Ascending aorta (tissue), 2 donors: ENCODE measurements at places on chromosomes 4 and X.

DNA sequence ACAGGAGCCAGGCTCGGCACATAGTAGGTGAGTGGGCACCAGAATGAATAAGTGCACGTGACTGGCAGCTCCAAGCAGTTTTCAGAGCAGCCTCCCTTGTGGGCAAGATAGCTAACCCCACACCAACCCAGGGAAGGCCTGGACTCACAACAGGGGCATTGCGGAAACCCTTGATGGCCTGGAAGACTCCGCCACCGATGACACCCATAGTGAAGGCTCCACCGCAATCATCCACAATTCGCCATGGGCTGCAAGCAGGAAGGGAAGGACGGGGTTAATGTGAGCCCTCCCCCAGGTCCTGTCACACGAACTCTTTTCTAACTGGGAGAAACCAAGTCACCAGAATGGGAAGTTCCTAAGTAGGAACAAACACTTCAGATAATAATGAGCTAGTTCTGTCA is 957 bp downstream of the TIMM17B start:
- DNase-seq, result no peak

- peak; percentile 38 for DNase-seq
These were observed 13.2 kb upstream of the CLDN24 start for GRCh38 chr4:183335369-183335940.

DNA sequence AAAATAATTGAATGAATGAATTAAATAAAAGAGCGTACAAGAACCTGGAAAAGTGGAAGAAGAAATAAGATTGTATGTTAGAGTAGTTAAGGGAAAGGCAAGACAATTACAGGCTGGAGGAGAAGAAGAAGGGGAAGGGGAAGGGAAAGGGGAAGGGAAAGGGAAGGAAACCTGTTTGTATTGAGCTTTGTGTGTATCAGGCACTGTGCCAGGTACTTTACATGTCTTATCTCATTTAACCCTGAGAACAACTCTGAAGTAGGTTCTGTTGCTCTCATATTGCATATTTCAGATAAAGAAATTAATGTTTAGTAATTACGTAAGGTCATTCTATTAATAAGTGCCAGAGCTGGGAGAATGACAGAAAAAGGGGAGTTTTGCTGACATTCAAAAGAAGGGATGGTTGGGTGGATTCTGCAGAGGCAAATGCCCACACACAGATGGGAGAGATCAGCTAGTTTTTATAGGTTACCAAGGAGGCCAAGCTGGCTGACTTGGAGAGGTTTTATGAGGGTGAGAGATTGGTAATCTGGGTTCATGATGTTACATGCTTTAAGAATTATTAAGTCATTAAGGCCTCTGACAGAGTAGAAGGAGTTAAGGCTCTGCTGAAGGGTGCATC is 92.3 kb upstream of the LCORL start:
- DNase-seq, result no peak

DNA sequence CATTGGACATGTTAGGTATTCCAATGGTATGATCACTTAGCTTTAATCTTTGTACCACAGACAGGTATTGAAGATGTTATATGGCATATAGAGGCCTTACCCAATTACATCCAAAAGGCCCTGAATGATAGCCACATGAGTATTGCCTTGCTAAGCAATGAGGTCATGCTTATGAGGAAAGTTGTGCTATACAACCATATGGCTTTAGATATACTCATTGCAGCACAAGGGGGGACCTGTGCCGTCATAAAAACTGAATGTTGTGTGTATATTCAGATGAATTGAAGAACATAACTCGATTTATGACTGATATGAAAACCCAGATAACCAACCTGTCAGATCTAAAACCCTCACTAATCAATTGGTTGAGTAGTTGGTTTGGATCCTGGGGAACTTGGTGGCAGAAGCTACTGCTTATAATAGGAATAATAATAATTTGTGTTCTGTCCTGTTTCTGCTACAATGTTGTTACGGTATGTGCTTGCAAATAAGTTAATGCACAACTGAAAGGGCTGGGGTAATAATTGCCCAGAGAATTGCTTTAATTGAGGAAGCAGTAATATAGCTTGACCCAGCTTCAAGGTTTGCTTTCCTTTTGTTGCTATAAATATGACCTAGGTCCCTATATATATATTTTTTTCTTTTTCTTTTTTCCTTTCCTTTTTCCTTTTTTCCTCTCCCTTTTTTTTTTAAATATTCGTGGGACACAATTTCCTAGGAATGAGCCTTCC is 21.5 kb upstream of the CSTF2 start:
- DNase-seq, result no peak

- DNase-seq, result no peak
These were observed 6.3 kb downstream of the GABRA4 start for GRCh38 chr4:46986922-46987638.

DNA sequence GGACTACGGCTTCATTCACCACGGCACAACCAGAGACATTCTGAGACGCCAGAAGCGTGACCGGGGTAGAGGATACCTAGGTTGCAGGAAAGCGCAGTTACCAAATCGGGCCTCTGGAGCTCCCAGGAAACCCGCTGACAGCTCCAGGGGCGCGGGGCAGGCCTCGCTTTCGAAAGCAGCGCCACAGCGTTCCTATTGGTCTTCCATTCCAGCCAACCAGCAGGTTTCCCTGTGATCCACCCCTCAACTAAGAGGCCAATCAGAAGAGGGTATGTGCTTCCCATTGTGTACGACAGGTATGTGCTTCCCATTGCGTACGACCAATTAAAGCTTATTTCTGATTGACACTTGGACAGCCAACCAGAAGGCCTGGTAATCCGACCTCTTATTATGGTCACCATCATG is 14.9 kb downstream of the SNX12 start:
- DNase-seq, result no peak

DNA sequence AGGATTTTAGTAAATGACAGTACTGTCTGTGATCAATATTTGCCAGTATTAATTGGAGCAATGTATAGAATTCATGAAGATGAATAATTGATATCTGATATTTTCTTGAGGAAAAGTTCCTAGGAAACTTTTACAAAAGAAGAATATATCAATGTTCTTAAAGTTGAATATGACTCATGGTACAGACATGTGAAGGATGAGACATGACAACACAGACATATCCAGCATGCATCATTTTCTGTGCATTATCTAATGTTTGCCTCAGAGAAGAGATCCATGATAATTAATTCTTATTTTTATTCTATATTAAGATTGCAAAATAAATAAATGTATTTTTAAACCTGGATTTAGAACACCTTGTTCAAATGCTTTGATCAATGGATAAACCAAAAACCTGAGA is 452.9 kb upstream of the EPHA5 start:
- DNase-seq, result no peak

- no peak for DNase-seq
These were observed 23.1 kb upstream of the C1GALT1C1 start for GRCh38 chrX:120653000-120653399.

DNA sequence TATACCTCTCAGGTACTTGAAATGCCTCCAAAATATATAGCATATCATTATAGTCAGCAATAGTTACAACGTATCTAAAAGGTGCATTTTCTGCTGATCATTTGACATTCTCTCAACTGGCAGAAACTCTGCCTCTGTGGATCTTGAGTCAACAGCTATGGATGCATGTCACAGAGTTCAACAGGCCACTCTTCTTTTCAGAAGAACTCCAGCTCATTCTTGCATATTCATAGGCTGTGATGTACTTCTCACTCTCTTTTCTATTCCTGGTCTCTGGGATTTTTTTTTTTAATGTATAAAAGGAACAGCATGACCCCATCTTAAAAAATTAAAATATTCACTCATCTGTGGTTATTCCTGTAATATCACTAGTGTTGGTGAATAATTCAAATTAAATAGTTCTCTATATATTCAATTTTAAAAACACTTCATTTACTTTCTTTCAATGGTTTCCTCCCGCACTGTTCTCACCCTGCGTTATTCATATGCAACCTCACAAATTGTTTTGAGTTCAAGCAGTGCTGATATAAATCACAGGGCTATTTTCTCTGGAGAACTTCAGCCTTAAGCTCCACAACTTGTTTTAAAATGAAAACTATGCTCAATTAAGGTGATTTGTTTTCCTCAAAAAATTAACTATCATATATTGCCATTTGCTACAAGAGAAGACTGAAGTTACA is 1111.2 kb upstream of the ADGRL3 start:
- DNase-seq, result no peak

GRCh38 chr4:185711726-185712125 is 100.3 kb downstream of the SORBS2 start:
- DNase-seq, result no peak

GRCh38 chr4:8306511-8307021 is 37.0 kb downstream of the HTRA3 start:
- DNase-seq, result peak; percentile 62

DNA sequence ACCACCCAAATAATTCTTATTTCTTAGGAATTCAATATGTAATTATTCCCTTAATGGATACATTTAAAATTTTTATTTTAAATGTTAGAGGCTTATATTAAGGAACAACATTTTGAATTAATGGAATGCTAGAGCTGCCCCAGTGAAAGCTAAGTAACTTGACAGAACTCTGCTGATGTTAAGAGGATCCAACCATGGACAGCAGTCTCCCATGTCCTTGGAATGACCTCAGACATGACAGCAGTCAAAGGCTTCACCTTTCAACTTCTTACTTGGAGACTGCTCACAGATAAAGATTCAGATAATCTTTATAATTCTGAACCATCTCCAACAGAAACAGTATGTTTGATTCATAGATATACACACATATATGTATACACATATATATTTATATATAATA is 17.2 kb downstream of the PDLIM3 start:
- no peak for DNase-seq

DNA sequence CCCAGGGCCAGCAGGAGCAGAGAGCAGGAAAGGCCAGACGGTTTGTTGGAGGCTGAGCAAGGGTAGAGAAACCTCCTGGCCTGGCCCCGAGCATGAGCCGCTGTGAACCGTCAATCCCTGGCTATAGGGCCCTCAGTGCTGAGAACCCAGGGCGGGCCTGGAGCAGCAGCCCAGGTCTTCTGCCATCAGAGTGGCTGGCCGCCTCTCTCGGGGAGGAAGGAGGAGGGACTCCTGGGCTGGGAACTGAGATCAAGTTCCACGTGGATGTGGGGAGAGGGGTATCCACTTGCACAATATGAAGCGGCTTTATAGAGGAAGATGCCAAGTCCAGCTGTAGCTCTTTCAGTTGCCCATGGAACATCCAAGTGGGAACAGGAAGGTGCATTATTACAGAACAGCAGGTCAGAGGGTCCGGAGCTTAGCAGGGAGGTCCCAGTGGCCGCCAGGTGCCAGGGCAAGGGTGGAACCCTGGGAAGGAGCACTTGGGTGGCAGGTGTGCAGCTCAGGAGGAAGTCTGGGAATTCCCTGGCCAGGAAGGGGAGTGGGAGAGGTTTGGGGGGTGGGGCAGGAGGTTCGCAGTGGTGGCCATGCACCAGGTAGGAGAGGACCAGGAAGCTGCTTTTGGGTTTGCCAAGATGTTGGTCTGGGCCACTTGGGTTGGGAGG is 31.7 kb upstream of the CRMP1 start:
- DNase-seq, result peak; percentile 53

DNA sequence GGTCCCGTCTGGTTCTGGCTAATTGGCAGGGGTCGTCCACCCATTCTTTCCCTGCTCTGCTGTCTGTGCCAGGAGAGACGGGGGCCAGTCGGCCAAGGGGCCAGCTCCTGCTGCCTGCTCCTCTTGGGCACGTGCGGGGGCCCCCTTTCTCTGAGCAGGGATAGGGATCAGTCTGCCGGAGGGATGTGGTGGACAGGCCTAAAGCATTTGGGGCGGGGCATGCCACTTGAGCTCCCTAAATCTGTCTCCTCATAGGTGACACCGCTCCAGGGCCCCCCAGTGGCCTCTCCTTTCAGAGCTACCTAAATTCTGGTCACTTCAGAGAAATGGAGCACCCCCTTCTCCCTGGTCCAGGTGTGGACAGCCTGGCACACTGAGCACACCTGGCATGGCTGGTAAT is 4.2 kb upstream of the MSANTD1 start:
- no peak for DNase-seq

GRCh38 chrX:103538728-103539127 is 19.4 kb upstream of the RAB40A start:
- DNase-seq, result no peak

GRCh38 chrX:118579417-118579816 is 83.8 kb downstream of the DOCK11 start:
- DNase-seq, result no peak

DNA sequence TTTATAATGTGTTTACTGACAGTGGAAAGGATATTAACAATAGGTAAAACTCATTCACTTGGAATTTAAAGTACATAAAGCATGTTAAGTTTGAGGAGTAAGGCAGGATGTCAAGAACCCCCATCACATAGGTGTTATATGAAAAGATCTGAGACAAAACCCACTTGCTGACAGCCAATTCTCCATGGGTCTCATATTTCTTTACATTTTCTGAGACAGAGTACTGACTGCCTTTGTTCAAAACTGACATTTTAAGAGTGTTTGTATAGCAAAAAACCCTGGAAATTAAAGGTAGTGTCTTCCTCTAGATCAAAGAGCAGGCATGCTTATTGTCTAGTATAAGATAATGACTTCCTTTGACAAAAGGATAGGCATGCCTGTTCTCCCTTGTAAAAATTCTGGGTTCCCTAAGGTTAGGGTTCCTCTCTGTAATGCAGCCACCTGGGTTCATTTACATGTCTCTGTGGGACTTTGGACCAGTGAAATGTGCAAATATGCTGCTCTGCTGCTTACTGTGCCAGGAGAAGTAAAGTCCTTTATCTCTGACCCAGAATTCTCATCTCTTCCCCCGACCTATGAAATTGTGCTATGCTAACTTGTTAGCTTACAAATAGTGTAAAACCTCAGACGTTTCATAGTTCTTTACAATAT is 123.6 kb downstream of the PCDH18 start:
- DNase-seq, result no peak

- no peak for DNase-seq
These were observed 90.2 kb upstream of the DCLK2 start for GRCh38 chr4:149988087-149988410.
